Left lung (tissue), 14 donors: ENCODE measurements at places on chromosomes 16 and 17. TPM values are rescaled to one million over a fixed set of nuclear protein-coding genes. Genes with fewer than 3 reads are reported as not detected.
A peak's percentile ranks its signal among the peaks of the same experiment; 100 is the strongest.

- no peak for DNase-seq
Measured at GRCh38 chr17:4780325-4780955, 5.7 kb downstream of the VMO1 start.

- no peak for DNase-seq
Measured at GRCh38 chr17:9806699-9807098, 15.2 kb downstream of the GSG1L2 start.

DNA sequence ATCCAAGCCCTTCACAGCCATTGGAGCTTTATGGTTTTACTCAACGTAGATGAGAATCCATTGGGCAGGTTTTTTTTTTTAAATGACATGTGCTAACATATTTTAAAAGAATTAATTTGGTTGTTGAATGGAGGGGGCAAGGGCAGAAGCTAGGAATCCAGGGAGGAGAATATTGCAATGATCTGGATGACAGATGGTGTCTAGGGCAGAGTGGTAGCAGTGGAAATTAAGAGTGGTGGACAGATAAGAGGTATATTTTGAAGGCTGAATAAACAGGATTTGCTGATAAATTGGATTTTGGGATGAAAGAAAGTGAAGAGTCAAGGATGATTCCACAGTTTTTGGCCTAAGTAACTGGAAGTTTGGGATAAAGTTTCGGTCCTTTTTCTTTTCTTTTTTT is 54.8 kb upstream of the DHX40 start:
- DNase-seq, result no peak

DNA sequence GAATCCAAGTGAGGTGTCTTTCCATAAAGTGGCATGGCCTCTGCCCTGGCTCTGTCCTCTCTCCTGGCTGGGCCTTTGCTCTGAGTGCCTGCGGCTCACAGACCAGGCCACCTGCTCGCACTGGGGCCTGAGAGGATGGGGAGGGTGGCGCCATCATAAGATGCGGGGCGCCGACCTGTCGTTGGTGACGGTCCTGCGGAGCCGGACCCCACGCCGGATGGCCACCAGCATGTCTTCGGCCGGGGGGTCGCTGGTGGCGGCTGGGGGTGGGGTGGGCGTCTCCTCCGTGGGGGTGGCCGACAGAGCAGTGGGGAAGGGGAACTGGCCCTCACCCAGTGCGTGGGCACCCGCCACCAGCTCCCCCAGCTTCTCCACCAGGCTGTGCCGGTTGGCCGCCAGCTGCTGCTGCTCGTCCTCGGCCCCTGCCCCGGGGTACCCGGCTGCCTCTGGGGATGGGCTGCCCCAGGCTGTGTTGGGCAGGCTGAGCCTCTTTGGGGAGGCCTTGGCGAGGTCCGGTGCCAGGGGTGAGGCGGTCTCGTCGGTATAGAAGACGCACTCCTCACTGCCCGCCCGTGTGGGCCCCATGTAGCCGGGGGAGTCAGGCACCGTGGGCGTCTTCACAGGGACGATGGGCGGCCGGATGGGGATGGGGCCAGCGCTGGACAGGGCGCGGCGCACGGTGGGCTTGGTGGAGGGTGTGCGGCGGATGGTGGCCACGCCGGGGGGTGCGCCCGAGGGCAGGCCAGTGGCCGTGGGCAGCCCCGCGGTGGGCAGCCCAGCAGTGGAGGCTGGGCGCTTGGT is 17.4 kb downstream of the IL34 start:
- no peak for DNase-seq

- no peak for DNase-seq
Measured at GRCh38 chr16:68740628-68741346, 3.7 kb downstream of the CDH1 start.

The SULT1A2 gene
- total RNA-seq, result 5.2 TPM

DNA sequence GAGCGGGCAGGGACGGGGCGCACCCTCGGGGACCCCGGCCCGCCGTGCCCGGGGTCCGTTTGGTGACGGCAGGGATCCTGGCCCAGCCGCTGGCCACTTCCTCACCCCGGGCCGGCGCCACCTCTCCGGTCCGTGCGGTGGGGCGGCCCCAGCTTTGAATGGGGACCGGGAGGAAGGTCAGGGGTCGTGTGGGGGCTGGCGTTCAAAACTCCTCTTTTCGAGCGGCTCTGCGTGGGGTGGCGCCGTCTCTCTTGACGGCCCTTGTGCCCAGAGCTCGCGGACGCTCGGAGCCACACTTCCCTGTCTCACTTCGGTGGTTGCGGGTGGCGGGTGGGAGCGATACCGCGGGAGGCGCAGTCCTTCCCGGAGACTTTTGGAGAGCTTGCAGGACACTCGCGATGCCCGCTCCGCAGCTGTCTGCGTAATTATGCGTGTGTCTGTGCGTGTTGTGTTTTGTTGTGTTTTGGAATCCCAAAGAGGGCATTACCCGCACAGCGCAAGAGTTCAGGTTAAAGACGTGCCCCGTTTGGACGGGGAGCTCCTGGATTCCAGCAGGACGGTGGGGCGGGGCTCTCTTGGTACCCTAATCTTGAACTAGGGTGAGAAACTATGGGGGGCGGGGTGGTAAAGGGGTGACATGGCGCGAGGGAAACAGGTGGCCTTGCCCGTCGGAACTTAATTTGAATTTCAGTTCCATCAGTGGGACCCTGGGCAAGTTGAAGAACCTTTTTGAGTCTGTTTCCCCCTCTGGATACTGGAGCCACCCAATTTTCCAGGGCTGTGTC is 637 bp downstream of the PLCG2 start:
- peak; percentile 92 for DNase-seq
